Fibroblast of mammary gland (primary cell): ENCODE measurements at places on chromosomes 1 and 21.

DNA sequence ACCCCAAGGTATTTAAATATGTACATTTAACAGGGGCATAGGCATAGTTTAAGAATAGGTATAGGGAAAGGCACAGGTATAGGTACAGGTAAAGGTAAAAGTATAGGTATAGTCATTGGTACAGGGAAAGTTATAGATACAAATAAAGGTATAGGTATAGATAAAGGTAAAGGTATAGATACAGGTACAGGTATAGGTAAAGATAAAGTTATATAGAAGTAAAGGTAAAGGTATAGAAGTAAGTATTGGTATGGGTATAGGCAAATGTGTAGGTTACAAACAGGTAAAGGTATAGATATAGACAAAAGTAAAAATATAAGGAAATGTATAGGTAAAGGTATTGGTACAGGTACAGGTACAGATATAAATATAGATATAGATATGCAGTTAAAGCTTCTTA is 137.2 kb downstream of the PCNX2 start:
- DNase-seq, result no peak

- no peak for DNase-seq
These were observed 18.7 kb downstream of the AK4 start for GRCh38 chr1:65166572-65167305.

- DNase-seq, result no peak
These were observed 60.1 kb upstream of the PTGS2 start for GRCh38 chr1:186740324-186740723.

GRCh38 chr1:241592273-241592958 is 47.8 kb downstream of the CHML start:
- DNase-seq, result peak; percentile 81

DNA sequence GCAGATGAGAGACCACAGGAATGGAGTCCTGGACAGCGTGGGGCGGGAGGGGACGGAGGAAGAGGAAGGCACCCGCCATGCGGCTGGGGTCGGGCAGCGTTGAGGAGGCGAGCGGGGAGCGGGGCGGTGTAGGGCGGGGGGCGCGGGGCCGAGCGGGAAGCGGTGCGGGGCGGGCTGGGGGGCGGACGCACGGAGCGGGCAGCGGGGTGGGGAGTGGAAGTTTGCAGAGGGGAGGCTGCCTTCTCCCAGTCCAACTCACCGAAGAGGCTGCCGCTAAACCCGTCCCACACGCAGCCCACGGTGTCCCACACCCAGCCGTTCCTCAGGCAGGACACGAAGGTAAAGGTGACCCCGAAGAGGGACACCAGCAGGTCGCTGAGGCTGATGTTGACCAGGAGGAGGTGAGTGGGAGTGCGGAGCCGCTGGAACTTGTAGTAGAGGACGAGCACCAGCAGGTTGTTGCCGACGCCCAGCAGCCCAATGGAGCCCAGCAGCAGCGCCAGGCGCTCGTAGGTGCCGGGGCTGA is 483 bp downstream of the CHML start:
- peak; percentile 29 for DNase-seq

- no peak for DNase-seq
These were observed 106.8 kb downstream of the ZBTB18 start for GRCh38 chr1:244157731-244158438.

DNA sequence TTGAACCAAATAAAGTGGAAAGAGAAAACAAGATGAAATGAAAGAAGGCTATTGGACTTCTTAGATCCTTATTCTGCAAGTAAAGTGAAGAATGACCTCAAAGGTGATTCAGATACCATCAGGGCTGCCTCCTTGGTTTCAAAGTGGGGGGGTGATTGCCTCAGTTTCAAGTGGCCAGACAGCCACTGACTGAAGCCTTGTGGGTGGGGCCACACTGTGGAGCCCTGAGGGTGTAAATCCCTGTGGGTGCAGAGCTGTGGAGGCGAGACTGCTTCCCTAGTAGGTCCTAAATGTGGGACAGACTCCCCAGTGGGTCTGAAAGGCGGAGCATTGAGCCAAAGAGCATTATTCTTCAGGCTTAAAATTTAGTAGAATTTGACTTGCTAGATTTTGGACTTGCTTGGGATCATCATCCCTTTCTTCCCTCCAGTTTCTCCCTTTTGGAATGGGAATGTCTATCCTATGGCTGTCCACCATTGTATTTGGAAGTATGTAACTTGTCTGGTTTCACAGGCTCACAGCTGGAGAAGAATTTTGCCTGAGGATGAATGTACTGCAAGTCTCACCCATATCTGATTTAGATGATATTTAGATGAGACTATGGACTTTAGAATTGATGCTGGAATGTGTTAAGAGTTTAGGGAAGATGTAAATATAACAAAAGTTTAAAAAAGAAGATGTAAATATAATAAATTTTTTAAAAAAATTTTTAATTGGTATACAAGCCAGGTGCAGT is 71.6 kb upstream of the SOX13 start:
- no peak for DNase-seq

DNA sequence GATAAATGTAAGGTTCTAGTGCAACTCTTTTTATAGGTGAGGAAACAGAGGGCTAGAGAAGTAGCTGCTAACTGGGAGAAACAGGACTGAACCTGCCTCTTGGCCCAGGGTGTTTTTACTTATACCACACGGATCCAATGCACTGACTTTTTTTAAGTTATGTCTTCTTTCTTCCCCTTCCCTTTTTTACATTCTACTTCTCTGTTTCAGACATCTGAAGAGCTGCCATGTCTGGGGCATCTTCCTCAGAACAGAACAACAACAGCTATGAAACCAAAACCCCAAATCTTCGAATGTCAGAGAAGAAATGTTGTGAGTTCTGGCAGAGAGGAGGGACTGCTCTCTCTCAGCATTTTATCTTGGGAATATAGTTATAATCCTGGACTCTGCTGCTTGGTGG is 1.4 kb downstream of the PFKFB2 start:
- DNase-seq, result no peak

DNA sequence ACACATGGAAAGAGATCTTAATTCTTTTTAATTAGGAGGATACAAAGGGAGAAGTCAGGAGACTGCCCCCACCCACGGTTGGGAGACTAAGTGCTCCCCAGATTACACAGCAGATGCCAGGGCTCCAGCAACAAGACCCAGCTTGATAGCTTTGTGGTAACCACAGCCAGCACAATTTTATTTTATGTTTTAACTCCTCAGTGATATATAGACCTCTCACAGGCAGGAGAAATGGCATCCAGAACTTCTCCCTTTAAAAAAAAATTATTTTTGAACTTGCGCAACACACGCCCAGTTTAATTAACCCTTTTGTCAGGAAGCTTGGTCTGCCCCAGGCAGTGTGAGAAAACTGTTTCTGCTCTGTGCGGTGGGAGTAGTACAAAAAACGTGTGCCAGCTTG is 62.6 kb upstream of the ACOT11 start:
- DNase-seq, result no peak
